ENCODE measurements at places on chromosomes 6 and 20.

DNA sequence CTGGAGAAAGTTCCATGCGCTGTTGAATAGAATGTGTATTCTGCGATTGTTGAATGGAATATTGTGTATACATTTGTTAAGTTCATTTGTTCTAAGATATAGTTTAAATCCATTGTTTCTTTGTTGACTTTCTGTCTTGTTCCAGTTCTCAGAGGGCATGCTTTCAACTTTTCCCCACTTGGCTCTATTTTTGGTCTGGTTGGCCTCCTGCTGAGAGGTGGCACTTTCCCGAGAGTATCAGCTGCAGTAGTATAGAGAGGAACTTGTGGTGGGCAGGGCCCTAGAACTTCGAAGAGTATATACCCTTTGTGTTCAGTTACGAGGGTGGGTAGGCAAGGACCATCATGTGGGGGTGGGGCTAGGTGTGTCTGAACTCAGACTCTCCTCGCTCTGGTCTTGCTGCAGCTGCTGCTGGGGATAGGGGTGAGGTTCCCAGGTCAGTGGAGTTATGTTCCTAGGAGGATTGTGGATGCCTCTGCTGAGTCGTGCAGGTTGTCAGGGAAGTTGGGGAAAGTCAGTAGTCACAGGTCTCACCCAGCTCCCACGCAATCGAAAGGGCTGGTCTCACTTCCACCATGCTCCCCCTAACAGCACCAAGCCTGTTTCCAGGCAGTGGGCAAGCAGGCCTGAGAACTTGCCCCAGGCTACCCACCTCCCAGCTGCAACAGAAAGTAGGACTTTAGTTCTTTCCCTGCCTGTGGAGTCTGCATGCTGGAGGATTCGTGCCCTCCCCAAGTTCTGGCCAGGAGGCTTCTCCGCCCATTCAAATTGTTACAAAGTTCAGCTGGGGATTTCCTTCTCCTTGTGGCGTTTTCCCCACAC, 118.9 kb upstream of the SSTR4 start:
- no peak for DNase-seq

GRCh38 chr6:131651782-131652181, 14.7 kb downstream of the ENPP3 start:
- DNase-seq, result no peak

DNA sequence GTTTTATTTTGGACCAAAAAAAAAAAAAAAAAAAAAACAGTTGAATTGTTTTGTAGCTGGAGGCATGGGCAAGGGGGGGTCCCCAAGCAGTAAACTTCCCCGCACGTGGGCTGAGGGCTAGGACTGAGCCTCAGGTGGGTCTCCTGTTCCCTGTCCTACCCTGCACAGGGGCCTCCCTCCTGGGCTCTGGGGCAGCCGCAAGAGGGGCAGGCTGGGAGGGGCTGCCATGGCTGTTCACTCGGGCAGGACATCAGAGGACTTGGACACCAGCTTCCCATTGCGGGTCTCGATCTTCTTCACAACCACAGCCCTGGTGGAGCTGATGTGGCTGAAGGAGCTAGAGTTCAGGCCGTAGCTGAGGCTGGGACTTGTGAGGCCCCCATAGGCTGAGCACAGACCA, 21.1 kb downstream of the SGK1 start:
- no peak for DNase-seq

DNA sequence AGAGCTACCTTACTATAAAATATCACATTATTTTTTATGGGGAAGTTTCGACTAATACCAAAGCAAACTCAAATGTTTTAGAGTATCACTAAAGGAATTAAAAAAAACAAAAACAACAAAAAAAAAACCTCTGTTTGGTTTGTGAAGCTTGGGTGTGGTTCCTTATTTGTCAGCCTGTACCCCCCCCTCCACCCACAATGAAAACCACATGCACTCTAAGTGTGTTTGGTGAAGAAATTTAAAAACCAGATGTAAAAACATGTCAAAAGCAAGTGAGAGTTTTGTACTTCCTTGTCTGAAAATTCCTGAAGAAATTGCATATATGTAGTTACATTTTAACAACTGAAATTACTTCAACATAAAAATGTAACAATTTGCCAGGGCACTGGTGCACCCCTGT, 3.1 kb downstream of the STK38 start:
- no peak for DNase-seq

DNA sequence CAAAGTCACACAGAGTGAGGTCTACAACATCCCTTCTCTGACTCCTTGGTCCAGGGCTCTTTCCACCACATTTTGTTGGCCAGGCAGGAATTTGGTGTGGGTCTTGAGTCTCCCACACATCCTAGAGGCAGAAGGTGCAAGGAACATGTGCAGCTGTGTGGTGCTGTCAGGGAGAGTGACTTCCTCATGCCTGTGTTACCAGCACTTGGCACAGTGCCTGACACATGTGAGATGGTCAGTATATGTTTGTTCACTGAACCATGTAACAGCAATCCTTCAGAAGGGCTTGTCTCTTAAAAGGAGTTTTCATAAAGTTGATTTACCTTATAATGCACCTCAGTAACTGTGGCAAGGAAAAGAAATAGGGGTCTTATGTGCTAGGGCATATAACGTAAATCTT, 168.5 kb downstream of the CDC5L start:
- no peak for DNase-seq

DNA sequence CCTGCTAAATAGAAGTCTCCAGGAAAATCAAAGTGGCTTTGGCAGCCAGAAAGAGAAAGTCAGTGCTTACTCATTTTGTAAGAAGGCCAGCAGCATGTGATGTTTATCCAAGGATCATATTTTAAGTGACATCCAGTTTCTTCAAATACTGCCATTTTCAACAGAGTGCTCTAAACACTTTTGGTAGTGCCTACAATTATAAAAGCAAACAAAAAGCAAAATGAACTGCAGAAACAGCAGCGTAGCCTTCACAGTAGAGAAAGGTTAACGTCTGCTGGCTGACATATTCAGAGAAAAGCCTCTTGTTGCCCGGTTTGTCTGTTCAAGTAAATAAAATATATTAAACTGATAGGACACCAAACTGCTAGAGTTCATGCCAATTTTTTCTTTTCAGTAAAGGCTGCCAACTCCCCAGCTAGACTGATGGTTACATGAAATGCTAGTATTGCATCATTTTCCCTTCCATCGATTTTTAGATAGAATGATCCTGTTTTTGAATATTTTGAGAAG, 705.7 kb upstream of the SLC35B3 start:
- peak; percentile 20 for DNase-seq

- DNase-seq, result peak; percentile 83
Observed at GRCh38 chr6:131909408-131910218, 41.6 kb downstream of the CCN2 start.

GRCh38 chr6:14918200-14918907, 327.5 kb upstream of the JARID2 start:
- DNase-seq, result no peak

GRCh38 chr20:58870293-58871014, 17.9 kb downstream of the GNAS start:
- DNase-seq, result peak; percentile 84

- DNase-seq, result peak; percentile 59
Observed at GRCh38 chr6:153130515-153131036, 506 bp downstream of the RGS17 start.

DNA sequence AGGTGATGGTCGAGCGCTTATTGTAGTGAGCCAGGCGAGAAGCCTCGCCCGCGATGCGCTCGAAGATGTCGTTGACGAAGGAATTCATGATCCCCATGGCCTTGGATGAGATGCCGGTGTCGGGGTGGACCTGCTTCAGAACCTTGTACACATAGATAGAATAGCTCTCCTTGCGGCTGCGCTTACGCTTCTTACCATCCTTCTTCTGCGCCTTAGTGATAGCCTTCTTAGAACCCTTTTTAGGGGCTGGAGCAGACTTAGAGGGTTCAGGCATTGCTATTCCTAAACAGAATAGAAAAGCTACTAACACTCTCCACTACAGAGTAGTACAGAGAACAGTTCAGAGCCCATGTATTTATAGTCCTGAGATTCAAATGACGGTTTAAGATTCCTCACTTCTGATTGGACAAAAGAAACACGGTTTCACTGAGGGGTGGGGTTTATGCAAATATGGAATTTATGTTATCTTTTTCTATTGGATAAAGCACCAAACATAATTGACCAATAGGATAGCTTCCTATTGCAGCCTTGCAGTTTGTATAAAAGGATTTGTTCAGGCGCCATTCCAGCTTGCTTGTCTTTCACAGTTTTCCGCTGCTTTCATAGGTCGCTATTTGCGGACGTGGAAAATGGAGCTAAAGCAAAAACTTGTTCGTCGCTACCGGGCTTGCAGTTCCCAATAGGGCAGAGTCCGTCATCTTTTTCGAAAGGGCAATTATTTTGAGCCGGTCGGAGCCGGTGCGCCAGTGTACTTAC, 43.7 kb upstream of the HFE start:
- DNase-seq, result peak; percentile 95

DNA sequence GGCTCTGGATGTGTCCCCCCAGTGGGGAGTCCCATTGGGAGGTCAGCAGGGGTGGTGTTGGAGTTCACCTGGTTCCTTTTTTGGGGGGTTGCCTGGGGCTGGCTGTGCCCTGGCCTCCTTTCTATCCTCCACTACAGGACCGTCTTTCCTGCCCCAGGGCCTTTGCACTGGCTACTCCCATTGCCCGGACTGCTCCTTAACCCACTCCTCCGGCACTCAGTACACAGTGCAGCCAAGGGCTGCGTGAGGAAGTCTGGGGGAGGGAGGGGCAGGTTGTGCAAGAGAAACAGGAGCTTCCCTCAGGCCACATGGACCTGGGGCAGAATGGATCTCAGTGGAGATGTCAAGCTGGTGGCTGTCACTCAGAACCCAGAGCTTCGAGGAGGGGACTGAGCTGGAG, 429.3 kb upstream of the SULF2 start:
- DNase-seq, result no peak

GRCh38 chr6:141484711-141485110, 648.0 kb upstream of the GJE1 start:
- DNase-seq, result no peak

DNA sequence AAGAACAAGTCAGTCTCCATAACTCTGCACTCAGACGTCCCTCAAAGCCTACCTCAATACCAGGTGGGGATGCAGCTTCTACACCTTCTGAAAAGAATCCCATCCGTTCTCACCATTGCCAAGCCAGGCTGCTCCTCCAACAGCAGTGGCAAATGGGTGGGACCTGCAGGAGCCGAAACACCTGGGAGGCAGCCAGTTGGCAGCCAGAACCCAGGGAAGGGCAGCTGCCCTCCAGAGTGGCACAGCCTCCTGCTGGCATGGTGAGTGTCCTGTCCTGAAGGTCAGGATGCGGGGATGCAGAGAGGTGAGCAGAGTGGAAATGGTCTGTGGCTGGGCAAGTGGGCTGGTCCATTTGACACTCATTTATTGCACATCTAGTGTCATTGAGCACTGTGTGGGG, 210.6 kb upstream of the CDH4 start:
- no peak for DNase-seq

DNA sequence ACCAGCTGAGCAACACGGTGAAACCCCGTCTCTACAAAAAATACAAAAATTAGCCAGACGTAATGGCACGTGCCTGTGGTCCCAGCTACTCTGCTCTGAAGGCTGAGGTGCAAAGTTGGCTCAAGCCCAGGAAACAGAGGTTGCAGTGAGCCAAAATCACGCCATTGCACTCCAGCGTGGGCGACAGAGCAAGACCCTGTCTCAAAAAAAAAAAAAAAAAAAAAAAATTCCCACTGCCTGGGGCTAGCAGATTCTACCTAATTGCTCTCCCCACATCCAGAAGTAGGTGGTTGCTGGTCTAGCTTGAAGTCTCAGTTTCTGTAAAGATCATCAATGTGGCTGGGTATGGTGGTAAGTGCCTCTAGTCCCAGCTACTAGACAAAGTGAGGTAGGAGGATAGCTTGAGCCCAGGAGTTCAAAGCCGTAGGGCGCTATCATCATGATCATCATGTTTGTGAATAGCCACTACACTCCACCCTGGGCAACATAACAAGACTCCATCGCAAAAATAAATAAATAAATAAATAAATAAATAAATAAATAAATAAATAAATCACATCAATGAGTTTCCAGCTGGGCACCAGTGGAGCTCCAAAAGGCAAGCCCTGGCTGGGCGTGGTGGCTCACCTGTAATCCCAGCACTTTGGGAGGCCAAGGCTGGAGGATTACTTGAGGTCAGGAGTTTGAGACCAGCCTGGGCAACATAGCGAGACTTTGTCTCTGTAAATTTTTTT, 6.3 kb upstream of the AP5S1 start:
- DNase-seq, result no peak

DNA sequence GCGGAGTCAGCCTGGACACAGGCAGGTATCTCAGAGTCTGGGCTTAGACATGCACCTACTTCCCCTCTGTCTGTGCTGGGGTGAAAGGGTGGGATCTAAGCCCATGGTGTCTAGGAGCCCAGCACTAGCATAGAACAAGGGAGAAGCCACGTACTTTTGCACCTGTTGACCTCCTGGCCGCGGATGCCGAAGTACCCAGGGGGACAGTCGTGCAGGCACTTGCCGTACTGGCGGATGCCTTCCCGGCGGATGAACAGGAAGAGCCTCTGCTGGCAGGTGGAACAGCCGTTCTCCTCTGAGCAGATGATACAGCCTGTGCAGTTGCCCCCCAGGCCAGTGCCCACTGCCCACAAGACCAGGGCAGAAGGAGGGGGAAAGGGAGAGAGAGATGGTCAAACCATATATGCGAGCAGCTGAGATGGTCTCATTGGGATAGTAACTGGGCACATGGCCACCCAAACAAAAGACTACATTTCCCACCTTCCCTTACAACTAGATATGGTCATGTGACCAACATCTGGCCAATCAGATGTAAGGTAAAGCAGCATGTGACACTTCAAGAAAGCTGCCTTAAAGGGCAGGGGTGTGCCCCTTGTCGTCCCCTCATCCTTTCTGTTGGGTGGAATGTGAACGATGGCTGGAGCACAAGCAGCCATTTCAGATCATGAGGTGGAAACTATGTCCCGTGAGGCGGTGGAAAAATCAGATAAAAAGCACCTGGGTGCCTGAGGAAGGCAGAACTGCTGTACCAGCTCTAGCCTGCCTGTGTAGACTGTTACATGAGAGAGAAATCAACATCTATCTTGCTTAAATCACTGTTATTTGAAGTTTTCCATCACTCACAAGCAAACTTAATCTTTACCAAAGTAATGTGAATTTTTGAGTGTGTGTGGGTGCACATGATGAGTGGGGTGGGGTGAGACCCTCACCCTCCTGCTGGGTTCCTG, 34.0 kb downstream of the RSPO4 start:
- no peak for DNase-seq

DNA sequence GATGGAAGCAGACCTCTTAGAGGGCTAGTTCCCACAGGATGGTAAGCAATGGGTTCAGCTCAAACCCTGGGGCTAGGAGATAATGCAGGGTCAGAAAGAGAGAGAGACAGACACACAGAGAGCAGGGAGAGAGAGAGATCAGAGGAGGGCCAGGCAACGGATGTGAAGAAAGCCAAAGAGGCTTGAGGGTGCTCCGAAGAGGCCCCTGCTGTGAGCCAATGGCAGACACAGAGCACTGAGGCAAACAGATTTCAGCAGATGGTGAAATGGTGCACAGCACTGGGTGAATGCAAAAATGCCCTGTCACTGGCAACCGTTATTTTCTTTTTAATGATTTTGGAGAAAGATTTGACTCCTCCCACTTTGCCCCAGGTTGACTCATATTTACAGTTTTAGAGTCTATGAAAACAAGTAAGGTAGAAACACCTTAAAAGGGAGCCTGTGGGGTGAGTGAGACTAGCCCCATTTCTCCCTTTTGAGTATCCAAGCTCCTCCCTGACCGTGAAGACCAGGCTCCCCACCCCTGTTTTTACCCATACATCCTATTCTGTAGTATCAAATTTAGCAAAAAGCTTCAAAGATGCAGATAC, 840 bp downstream of the DEFB132 start:
- DNase-seq, result no peak

Data from astrocyte of the hippocampus (primary cell).